ENCODE measurements at places on chromosomes 12 and 14.

GRCh38 chr12:107241411-107241810, 148.1 kb upstream of the CRY1 start:
- DNase-seq: no peak

- no peak for DNase-seq
These were observed 21.0 kb downstream of the CFL2 start for GRCh38 chr14:34693228-34693939.

DNA sequence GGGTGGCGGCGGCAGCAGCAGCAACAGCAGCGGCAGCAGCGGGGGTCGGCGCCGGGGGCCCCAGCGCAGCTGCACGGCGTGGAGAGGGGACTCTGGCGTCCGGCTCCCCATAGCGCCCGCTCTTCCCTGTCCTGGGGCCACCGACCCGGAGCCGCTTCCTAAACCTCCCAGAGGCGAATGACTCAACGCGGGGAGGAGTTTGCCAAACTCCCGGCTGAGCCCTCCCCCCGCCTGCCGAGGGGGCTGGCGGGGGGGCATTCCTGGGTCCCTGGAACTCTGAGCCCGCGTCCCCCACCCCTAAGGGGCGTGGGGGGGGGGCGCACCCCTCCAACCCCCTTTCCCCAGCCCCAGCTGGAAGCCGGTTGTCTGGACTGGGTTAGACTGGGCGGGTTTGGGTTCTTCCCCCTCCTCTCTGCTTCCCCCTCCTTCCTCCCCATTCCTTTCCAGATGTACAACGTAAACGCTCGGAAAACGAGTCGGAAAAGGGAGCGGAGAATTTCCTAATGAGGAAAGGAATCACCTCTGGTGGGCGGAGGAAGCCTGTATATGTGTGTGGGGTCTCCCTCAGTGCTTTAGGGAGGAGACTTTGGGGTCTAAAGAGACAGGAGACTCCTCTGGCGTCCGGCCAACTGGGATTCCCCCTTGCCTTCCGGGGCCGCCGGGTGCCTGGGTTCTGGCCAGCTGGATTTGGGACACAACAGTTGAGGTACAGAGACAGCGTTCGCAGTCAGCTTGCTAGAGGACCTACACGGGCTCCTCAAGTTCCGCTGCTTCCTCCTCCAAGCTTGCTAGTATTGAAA, at the start of gene ITGA5:
Gene ITGA5 (minus strand): TSS at position 179 of the 800 bp plus-strand sequence. CDS start 68 bp downstream, at position 111.
- peak; percentile 58 for DNase-seq

- peak; percentile 41 for DNase-seq
These were observed 539 bp upstream of the HMGA2 start for GRCh38 chr12:65823513-65824375.

- DNase-seq: no peak
These were observed 2.9 kb downstream of the LLPH start for GRCh38 chr12:66127650-66128049.

DNA sequence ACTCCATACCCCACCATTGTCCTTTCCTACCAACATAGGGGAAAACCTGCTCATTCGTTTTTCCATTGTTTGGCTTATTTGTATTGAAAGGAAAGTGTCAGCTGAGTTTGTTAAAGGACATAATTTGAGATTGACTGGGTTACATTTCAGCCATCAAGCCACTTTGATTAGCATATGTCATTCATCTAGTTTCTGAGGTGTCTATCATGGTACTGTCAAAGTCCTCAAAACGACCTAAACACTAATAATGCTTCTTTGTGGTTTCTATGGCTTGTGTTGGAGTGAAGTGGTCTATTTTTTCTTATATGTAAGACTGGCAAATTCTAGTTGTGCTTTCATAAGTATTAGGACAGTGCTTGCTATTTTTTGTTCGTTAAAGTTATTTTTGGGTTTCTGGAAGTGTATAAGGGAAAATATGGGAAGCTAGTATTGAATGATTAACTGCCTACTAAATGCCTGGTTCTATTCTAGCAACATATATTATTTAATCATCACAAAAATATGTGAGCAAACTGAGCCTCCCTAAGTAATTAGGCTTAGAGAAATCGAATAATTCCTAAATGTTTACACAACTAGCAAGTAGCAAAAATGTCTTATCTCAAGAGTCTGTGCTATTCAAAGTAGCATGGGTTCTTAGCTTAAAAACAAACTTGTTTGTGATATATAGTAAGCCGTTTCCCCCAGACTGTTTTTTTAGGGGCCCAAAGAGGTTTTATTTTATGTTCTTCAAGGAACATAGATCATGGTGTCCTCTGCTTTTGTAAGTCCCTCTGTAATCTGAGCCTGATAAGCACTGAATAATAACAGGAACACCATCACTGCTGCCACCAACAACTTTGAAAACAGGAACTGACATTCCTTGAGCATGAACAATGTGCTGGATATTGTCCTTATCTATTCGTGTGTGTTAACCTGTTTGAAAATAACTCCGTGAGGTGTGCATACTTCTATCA, 67.1 kb downstream of the DERA start:
- DNase-seq: no peak

GRCh38 chr14:95294834-95295599, 24.7 kb downstream of the CLMN start:
- DNase-seq: no peak

- DNase-seq: no peak
These were observed 2.7 kb downstream of the STK38L start for GRCh38 chr12:27246774-27247173.

- no peak for DNase-seq
These were observed 12.1 kb upstream of the KCNMB4 start for GRCh38 chr12:70353780-70354660.

- DNase-seq: no peak
These were observed 257.1 kb downstream of the EFCAB11 start for GRCh38 chr14:89697281-89698060.

DNA sequence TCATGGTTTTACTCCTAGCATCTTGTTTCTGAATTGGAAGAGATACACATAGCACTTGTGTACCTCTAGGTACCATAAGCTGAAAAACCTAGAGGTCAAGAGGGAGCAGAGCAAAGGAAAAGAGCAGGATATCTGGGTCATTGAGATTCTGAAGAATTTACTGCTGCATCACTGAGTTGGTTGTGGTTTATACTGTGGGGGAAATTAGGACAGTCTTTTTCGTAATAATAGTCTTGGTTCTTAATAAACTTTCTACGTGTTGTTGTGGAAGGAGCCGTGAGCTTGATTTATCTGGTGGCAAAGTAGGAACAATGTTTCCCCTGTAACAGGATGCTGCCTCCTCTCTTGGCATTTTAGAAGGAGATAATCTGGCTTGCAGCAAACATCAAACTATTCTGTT, 80.2 kb downstream of the SLC4A8 start:
- no peak for DNase-seq

DNA sequence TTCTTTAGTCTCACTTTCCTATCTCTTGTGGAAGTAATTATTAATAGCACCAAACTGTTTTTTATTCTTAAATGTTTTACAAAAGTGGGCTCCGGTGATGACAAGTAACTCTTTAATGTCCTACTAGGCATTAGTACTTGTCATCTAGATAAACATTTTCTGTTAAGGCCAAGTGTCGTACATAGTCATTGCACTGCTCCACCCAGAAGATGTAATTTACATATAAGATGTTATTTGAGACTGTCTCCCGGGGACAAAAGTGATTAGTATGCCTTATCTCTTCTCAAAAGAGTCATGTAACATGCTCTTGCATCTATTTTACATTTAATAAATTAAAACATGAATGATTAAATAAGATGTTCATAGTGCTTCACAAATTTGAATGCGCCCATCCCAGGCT, 88.4 kb downstream of the FLRT2 start:
- DNase-seq: no peak

- DNase-seq: no peak
These were observed 172.9 kb upstream of the LRIG3 start for GRCh38 chr12:59093073-59093772.

- DNase-seq: no peak
These were observed 32.8 kb downstream of the TSHR start for GRCh38 chr14:80988192-80988591.

DNA sequence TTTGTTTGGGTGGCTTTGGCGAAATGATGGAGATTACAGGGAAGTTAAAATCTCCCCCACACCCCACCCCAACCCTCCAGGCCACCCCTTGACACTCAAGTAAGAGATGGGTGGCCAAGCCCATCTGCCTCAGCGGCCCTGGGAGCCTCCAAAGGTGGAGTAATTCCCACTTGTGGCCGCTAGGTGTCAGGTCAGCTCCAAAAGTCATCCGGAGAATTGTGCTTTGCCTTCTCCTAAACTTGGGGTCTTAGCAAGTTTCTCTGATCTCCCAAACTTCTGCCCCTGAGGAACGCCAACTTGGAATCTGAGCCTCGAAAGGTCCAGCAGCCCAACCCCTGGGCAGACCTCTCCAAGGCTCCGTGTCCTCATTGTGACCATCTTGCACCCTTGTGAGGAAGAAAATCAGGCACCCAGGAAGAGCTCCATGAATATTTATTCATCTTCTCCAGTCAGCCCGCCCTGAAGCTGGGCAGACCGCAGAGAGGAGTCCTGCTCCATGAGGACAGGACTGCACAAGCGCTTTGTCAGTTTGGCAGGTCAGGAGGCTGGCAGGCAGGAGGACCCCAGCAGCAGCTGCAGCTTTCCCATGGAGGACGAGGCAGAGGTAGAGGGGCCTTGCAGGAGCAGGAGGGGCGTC, 46.7 kb downstream of the LRRC74A start:
- DNase-seq: peak; percentile 80

GRCh38 chr14:60815371-60815770, 80.8 kb downstream of the MNAT1 start:
- no peak for DNase-seq

DNA sequence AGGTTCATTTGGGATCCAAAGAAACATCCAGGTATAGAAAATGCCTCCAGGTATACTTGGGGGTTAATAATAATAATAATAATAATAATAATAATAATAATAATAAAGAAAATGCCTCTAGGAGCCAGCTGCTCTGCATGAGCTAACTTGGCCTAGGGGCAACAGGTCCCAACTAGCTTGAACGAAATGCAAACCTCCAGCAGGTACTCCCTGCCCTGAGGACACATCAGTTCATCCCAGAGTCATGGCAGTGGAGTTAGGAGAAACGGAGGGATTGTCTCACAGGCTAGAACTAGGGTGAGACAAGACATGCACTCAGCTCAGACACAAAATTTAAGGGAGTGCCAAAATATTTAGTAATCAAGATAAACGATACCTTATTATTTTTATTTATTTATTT, 12.5 kb upstream of the TMEM229B start:
- no peak for DNase-seq

DNA sequence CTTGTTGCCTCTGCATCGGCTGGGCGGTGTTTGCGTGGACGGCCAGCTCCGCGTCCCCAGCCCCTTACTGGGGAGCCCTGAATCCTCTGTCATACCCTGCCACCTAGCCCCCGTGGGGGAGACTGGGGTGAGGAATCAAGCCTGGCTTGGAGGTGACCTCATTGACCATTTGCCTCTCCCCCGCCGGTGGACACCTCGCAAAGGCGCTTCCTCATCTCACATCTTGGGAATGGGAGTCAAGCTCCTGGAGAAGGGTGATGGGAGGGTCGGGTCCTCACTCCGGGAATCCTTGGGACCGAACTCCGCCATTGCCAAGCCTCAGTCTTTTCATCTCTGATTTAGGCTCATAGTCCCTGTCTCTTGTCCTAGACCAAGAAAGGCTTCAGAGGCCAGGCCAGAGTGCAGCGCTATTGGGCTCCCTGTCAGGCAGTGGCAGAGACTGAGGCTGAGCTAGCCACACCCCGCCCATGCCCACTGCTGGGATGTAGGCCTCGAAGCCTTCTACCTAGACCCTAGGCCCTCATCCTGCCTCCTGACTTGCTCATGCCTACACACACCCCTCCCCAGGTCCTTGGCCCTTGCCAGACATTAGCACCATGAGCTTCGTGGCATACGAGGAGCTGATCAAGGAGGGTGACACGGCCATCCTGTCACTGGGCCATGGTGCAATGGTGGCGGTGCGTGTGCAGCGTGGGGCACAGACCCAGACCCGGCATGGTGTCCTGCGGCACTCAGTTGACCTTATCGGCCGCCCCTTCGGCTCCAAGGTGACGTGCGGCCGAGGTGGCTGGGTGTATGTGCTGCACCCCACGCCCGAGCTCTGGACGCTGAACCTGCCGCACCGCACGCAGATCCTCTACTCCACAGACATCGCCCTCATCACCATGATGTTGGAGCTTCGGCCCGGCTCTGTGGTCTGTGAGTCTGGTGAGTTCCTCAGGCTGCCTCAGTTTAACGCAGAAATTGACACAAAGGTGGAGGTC, 678 bp downstream of the TRMT61A start:
- DNase-seq: no peak

GRCh38 chr14:63203618-63204406, 431 bp upstream of the RHOJ start:
- peak; percentile 34 for DNase-seq

DNA sequence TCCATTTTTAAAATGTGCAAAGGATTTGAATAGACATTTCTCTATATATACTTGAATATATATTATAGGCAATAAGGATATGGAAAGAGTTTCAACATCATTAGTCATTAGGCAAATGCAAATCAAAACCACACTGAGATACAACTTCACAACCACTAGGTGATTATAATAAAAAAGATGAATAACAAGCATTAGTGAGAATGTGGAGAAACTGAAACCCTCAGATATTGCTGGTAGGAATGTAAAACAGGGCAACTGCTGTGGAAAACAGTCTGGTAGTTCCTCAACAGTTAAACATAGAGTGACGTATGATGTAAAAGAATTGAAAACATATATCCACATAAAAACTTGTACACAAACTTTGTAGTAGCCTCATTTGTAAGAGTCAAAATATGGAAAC, 11.7 kb upstream of the BATF start:
- no peak for DNase-seq

DNA sequence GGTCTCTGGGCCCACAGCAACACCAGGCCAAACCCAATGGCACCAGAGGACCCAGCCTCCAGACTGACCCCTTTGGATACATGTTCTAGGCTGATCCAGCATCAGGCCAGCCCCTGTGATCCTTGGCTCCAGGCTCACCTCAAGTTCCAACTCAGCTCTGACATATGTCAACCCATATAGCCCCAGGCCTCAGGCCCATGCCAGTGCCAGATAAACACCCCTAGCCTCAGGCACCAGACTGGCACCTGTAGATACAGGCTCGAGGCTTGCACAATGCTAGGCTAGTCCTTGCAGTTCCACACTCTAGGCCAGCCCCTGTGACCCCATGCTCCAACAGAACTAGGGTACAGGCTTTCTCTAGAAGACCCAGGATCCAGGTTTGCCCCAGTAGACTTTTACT, 287.5 kb downstream of the KCNC2 start:
- no peak for DNase-seq
